NCI-H1417 (cell line): ENCODE measurements at places on chromosomes 1 and 21.

DNA sequence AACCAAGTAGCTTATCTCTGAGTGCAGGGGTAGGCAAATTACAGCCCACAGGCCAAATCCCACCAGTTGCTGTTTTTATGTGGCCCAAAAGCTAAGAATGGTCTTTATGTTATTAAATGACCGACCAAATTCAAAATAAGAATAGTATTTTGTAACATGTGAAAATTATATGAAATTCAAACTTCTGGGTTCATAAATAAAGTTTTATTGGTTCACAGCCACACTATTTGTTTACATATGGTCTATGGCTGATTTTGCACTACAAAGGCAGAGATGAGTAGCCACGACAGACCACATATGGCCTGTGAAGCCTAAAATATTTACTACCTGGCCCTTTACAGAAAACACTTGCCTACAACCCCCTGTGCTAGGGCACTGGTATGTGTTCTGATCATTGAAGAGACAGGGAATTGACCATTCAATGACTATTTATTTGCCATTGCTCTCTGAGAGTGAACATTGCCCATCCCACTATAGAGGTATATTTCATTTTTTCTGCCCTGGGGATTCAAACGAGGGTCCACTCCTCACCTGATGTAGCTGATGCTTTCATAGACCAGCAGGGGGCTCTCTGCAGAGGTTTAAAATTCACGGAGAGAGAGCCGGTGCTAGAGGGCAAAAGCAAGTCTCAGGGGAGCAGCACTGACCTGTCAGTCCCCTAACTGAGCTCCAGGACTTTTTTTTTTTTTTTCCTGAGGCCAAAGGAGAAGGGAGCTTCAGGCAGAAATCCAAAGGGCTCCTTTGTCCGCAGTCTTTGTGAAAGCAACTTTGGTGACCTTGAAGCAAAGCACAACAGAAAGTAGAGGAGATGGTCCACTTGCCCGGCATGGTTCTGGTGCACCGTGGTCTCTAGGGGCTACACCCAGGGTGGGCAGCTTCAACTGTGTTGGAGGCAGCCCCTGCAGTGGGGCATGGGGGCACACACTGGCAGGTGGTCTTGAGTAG lies 7.3 kb upstream of the GNL2 start:
- DNase-seq = peak; percentile 20

GRCh38 chr1:167683641-167684502 lies 37.9 kb upstream of the MPZL1 start:
- DNase-seq = no peak

- no peak for DNase-seq
These were observed 3.1 kb downstream of the BSDC1 start for GRCh38 chr1:32390904-32391870.

- peak; percentile 85 for DNase-seq
These were observed 1812.9 kb downstream of the PLA2G4A start for GRCh38 chr1:188641566-188642211.

DNA sequence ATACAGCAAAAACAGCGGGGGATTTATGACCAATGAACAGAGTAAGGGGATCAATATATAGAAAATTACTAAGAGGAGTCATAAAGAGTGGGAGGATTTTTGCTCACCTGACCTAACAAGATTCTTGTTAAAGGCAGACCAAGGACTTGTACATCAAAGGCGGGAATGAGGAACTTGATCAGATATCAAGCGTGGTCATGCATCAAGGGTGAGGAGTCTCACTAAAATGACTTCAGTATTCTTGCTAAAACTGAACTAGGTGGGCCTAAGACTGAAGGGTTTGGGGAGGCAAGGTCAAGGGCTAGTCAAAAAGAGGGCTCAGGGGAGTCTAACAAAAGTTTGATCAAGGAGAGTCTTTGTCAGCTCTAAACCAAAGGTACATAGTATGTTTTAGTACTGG lies 2.1 kb downstream of the MOV10 start:
- DNase-seq = no peak

- DNase-seq = no peak
These were observed 189.4 kb upstream of the FGGY start for GRCh38 chr1:59107516-59107915.

GRCh38 chr1:3061981-3062615 lies 6.9 kb upstream of the PRDM16 start:
- no peak for DNase-seq

DNA sequence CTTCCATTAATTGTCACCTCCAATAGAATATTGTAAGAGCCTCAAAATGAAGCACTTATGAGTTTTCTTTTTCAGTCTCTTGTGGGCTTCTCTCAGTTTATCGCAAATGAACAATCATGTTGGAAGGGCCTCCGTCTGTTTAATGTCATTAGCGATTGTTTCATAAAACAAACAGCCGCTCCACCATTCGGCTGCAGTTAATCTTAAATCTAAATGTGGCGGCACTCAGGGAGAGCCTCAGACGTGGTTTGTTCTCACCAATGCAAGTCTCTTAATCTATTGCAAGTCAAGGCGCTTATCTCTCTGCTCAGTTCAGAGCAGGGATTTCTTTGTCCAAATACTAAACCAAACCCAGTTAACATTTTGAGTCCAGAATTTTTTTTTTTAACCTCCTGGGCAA lies 34.9 kb upstream of the ESRRG start:
- DNase-seq = no peak

GRCh38 chr1:68314151-68314780 lies 81.9 kb upstream of the WLS start:
- DNase-seq = peak; percentile 97

DNA sequence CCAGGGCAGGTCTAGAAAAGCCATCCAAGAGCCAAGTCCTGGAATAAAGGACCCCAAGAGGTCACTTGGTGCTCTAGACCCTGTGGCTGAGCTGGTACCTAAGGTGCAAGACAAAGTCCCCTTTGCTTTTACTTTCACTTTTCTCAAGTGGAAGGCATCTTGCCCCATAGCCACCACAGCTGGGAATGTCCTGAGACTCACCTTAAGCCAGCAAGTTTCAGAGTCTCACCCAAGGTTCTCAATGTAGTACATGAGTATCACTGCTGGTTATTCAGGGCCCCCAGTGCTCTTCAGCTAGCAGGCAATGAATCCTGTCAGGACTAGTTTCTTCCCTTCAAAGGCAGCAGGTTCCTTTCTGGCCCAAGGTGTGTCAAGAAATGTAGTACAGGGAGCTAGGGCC lies 67.5 kb downstream of the UROD start:
- no peak for DNase-seq

DNA sequence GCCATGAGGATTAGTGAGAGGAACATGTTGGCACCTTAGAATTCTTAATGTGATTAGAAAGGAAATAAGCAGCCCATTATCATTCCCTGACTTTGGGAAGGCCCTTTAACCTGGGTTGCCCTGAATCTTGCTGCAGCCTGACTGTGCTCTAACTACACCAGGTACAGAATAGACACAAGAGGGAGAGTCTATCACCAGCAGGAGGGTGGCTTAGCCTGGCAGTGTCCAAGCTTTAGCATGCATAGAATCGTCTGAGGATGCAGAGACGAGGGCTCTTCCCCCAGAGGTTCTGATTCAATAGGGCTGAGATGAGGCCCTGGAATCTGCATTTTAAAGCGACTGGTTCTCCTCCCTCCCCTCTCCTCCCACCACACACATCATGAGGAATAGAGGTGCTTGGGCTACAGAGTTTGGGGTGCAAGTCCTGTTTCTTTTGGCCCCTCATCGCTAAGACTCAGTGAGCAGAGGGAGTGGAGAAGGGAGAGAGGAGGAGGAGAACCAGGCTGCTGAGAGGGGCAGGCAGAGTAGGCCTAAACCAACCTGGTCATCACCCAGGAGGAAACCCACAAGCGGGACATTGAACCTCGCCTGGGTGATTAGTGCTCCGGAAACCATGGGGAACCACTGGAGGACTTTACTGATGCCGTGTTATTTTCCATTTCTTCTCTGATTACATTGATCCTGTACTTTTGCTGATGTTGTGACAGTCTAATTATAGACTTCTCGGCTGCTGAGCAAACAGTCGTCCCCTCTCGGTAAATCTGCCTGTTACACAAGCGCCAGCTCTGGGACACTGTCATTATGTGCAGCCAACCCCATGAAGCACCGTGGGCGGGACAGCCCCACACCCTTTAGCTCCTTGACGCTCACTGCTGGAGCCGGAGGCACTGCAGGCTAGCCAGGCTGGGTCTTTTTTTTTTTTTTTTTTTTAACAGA lies 6.3 kb upstream of the TENT5C start:
- peak; percentile 92 for DNase-seq

DNA sequence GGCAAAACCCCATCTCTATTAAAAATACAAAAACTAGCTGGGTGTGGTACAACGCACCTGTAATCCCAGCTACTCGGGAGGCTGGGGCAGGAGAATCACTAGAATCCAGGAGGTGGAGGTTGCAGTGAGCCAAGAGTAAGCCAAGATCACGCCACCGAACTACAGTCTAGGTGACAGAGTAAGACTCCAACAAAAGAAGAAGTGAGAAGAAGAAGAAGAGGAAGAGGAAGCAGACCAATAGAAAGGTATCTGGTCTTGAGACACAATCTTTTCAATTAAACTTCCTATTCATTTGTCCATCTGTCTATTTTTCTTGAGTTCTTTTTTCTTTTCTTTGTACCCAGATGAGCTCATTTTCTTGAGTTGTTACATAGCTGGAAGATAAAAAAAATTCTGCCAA lies 55.7 kb upstream of the ACADM start:
- no peak for DNase-seq

- DNase-seq = no peak
These were observed 77.7 kb downstream of the KIRREL1 start for GRCh38 chr1:158071138-158071537.

DNA sequence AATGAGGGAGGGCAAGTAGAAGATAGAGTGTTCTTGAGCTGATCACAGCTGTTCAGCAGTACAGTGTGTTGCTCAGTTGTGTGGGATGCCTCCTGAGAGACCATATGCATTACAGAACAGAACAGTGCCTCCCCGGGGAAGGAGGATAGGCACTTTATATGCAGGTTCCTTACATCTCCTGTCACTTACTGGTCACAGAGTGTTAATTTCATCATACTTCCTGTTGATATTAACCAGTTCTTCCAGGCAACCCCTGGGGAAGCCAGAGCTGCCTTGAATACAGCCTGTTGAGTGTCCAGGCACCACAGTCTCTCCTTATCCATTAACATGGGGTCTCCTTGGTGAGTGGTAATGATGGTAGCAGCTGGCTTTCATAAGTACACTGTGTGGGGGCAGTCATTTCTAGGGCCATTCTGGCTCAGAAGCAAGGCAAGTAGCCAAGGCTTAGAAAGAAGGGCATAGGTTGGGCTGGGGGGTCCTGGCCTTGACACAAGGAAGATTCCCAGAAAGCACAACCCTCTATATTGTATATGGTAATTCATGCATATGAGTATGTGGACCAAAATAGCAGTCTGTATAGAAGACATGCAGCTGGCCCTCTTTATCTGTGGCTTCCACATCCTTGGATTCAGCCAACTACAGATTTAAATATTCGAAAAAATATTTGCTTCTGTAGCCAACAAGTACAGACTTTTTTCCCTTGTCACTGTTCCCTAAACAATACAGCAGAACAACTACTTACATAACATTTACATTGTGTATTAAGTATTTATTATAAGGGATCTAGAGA lies 142.4 kb downstream of the ZP4 start:
- no peak for DNase-seq

DNA sequence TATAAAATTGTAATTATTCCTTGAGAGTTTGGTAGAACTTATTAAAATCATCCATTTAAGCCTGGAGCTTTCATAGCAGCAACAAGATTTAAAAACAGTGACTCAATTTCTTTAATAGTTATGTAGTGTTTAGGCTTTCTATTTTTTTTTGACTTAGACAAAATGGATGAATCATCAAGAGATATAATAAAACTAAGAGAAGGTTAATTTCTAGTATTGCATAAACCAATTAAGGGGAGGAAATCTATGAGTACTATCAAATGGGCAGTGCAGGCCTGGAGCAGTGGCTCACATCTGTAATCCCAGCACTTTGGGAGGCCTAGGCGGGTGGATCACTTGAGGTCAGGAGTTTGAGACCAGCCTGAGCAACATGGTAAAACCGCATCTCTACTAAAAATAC lies 416.3 kb upstream of the USP24 start:
- no peak for DNase-seq

DNA sequence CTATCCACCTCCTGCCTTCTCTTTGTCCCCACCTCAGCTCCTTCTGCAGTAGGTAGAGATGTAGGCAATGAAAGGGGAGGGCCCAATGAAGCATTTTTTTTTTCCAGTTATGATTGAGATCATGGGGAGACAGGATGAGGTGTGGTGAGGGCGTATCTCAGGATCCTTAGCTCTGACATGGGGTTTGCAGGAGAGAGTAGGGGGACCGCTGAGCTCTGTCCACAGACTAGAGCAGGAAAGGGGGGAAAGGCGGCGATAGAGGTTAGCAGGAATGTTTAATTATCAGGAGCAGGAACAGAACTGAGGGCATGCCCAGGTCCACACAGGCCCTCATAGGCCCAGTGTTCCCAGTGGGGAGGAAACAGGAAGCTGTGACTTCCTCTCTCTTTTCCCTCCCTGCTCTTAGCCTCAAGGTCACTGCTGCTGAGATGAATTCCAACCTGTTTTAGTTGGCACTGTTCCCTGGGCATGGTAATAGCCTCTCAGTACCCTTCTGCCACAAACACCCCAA lies 901 bp upstream of the RXFP4 start:
- no peak for DNase-seq

DNA sequence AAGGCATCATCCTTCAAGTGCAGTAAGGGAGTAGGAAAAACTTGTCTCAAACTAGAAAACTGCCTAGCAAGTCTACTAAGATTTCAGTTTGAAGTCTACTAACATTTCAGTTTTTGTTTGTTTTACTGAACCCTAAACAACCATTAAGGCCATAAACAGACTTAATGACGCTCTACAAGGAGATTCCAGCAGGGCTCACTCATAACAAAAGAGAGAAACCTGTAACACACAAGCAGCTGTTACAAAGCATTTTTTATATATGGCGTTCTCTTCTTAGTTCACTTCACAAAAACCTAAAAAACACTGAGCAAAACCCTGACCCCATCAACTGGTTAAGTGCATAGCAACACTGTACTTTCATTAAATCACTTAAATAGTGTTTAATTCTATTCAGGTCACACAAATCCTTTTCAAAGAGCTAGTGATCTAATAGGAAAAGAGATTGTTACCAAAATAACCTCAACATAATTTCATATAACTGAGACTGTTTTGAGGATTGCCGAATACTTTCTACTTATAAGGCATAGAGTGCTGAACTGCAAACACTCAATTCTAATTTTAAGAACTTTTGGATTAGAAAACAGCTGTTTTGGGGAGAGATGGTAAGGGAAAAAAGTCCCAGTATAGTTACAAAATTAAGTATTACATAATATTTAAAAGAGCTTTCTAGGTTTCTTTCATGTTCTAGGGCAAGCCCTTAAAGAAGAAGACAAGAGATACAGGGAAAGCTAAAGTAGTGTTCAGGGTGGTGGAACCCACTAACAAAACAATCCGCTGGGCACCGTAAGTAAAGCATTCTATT lies 1.4 kb downstream of the B3GALNT2 start:
- no peak for DNase-seq

- DNase-seq = no peak
These were observed 2.2 kb downstream of the PIGV start for GRCh38 chr1:26789931-26790330.

GRCh38 chr1:225770561-225771248 lies 6.9 kb upstream of the SRP9 start:
- no peak for DNase-seq

GRCh38 chr1:79398501-79398900 lies 392.0 kb upstream of the ADGRL4 start:
- no peak for DNase-seq
